ENCODE measurements at places on chromosomes 3 and 15. TPM values are rescaled to one million over a fixed set of nuclear protein-coding genes. Genes with fewer than 3 reads are reported as not detected.
A peak's percentile ranks its signal among the peaks of the same experiment; 100 is the strongest.

DNA sequence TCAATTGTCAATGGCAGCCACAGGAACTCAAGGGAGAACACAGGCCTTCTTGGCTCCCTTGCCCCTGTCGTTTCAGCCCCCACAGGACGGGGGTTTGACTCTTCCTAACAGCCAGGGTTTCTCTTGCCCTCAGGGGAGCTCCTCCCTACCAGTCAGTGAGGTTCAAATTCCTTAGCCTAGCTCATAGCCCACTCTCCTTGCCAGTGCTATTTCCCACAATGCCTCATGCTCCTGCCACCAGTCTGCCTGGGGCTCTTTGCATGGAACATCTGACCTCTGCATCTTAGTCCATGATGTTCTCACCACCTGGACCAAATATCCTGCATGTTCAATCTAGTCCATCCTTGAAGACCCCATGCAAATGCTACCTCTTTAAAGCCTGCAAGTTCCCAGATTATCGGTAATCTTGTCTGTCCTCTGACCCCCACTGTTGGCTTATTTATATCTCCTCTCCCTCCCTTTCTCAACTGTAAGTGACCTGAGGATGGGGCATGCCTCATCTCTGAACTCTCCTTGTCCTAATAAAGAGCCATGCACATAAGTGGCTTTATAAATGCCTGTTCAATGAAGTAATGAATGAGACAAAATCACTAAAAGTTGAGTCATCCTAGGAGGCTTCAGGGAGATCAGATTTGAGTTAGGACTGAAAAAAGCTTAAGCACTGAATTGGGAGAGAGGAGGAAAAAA lies 78.0 kb downstream of the MYO1E start:
- no peak for DNase-seq

GRCh38 chr15:39918688-39919385 lies 1.2 kb downstream of the GPR176 start:
- DNase-seq: no peak

- DNase-seq: peak; percentile 43
Measured at GRCh38 chr15:22949074-22949547, 31.1 kb downstream of the CYFIP1 start.

GRCh38 chr3:192417017-192417416 lies 310.3 kb downstream of the FGF12 start:
- DNase-seq: no peak

DNA sequence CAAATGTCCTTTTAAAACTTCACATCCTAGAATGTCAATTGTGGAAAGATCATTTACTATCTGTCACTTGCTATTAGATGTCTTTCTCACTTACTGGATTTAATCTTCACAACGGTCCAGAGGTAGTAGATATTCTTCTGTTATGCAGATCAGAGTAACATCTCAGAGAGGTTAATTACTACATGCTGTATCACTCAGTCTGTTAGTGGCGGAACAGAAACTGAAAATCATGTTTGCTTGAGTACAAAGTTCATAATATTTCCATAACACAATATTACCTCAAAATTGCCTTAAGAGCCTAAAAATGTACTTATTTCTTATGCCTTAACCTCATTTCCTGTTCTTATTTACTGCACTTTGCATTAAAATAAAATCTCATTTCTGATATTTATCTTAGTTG lies 28.6 kb upstream of the GPR149 start:
- DNase-seq: no peak

- DNase-seq: no peak
Measured at GRCh38 chr3:139441656-139442055, 34.7 kb downstream of the RBP2 start.

DNA sequence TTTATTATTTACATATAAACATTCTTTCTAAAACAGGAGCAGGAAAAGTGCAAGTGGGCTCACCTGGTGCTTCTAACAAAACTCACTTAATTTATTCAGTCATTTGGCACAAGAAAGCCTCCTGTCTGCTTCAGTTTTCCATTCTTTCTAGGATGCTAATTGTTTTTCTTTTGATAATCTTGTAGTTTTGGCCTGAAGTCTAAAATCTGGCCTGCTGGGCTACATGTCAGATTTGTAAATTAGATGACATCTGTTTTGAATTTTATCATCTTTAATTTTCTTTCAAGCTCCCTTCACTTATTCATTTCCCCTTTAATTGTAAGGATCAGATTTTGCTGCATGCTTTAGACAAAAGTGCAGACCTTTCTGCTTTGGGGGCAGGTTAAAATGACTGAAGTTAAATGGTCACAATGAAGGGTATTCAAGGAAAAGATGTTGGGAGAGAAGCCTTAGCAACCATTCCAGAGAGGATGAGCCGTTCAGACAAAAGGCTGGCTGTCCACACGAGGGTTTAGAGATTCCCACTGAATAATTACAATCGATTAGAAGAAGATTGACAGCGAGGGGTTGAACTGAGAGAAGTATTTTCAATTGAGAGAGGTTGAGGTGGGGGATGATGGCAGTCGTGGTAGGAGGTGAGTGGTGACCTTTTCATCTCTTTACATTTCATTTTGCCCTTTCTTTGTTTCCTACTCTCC lies 59.9 kb upstream of the PTX3 start:
- DNase-seq: no peak

DNA sequence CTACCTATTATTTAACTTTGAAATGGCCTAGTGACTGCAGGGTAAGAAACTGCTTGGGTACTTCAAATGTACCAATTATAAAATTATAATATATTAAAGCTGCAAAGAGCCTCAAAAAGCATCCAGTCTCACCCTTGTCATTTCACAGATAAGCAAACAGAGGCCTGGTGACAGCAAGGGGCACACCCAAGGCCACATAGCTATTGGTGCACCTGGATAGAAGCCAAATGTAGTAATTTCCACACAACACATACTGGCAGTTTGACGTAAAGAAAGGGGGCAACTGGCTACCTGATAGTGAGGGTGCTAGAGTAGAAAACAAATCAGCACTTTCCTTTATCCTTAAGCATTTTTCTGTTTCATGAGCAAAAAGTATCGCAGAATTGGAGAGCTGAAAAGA lies 51.1 kb downstream of the IFT57 start:
- no peak for DNase-seq

- DNase-seq: no peak
Measured at GRCh38 chr3:51394541-51394940, 3.5 kb downstream of the RBM15B start.

DNA sequence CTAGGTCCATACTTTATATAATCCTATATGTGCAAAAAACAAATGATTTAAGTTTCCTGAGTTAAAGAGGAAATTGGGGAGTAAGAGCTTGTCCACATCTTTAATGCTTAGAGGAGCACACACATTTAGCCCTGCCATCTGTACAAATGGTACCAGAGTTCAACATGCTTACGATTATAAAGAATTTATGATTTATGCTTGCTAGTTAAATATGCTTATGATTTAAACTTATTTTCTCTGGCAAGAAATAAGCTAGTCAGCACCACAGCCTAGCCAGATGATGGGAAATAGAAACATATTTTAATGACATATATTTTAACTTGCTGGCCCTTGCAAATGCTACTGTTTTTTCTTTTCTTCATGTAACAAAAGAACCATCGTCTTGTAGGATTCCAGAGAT lies 48.3 kb downstream of the EIF4E3 start:
- no peak for DNase-seq

- DNase-seq: no peak
Measured at GRCh38 chr3:33278163-33278562, 921 bp downstream of the FBXL2 start.

GRCh38 chr3:40782111-40782721 lies 257.5 kb downstream of the ZNF621 start:
- no peak for DNase-seq

DNA sequence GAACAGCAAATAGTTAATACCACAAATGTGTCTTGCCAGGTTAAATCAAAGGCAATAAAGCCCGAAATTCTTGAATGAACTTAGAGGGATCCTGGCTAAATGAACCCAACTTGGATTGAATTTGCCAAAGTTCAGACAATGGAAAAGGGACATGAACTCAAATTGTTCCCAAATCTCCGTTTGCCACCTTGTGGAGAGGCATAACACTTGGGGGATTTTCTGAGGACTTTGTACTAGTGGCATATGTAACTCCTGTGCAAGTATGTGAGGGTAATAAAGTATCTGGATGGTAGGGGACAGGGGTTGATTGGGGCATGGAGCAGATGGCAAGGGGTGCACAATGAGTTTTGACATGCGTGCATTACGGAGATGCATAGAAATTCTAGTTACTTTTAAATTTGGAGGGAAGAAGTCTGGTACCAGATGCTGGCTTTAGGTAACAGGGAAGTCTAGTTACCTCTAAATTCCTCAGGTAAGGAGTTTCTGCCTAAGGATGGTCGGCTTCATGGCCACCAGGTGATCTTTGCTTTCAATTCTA lies 1.2 kb upstream of the TCAIM start:
- DNase-seq: no peak

DNA sequence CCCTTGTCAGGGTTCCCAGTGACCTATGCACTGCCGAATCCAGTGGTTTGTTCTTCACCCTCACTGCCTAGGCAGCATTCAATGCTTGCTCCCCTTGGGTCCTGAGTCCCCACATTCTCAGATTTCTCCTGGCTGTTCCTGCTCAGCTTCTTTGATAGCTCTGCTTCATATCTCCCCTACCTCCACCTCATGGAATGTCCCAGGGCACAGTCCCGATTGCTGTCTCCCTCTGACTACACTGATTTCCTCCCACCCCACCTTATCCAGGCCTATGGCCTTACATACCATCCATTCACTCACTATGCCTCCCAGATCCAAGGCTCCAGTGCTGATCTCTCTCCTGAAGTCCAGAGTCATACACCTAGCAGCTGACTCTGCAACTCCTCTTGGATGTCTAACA lies 1.5 kb upstream of the CDHR4 start:
- DNase-seq: no peak

- DNase-seq: no peak
Measured at GRCh38 chr3:171384101-171384891, 75.9 kb downstream of the TNIK start.

GRCh38 chr3:130968221-130968620 lies 58.4 kb downstream of the ASTE1 start:
- DNase-seq: no peak

NRROS gene
- 18.6 TPM for total RNA-seq

HCN4 gene
- total RNA-seq: 0.54 TPM

TRPM1 gene
- total RNA-seq: not detected

GOLGA6L4 gene
- total RNA-seq: 8.3 TPM

CAV3 gene
- not detected for total RNA-seq

CCR9 gene
- not detected for total RNA-seq

ST6GAL1 gene
- 82.4 TPM for total RNA-seq
